ENCODE measurements at places on chromosomes 3 and 15.
A peak's percentile ranks its signal among the peaks of the same experiment; 100 is the strongest.

DNA sequence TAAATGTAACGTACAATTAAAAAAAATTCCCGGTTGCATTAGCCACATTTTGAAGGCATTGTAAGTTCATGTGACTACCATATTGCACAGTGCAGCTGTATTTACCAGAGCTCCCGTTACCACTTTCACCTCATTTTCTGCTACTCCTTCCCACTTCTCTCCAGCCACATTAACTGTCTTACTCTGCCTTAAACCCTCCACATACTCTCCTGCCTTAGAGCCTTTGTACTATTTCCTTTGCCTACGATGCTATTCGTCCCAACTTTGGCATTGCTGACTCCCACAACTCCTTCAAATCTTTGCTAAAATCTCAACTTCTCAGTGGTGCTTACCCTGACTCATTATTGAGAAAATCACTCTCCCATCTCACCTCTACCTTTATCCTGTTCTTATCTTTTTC is 115.2 kb downstream of the CADM2 start:
- peak; percentile 7 for DNase-seq

DNA sequence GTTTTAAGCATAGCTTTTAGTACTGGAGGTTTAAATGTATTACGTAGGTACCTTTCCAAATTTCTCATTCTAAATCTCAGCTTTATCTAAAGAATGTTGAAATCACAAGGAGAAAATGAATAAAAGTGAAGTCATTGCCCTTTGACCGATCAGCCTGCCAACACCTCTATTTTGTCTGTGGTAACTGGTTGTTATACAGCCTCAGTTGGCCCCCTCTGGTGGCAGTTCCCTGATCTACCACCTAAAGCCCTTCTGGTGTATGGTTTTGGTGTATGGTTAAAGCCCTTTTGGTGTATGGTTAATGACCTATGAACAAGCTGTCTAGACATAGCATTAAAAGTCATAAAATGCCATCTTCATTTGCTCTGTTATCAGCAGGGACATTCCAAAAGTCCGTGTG is 378.2 kb upstream of the AZI2 start:
- no peak for DNase-seq

DNA sequence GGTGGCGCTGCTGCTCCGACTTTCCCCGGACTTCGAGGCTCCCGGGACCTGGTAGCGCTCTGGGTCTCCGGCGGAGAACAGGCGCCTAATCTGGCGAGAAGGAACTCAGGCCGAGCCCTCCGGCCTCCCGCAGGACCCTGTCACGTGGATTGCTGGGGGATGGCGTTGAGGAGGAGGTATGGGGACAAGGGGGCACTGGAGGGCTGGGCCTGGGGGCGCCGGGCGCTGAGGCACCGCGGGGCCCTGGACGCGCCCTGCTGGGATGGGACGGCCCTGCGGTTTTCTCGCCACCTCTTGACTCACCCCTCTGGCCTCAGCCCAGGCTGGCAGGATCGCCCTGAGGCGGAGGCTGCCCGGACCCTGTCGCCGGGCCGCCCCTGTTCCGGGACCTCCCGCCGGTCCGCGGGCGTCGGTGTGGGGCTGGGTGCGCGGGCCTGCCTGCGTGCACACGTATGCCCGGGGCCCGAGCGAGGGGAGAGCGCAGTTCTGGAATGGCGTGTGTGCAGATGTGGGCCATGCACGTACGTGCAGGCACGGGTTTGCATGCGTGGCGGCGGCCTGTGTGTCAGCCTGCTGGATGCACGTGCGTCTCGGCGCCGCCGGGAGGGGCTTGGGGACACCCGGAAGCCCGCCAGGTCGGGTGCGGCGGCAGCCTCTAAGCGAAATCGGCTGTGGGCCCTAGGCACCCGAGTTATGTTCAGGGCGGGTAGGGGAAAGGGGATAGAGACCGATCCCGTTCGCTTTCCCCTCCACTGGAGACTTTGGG is 752 bp downstream of the C15orf39 start:
- no peak for DNase-seq

DNA sequence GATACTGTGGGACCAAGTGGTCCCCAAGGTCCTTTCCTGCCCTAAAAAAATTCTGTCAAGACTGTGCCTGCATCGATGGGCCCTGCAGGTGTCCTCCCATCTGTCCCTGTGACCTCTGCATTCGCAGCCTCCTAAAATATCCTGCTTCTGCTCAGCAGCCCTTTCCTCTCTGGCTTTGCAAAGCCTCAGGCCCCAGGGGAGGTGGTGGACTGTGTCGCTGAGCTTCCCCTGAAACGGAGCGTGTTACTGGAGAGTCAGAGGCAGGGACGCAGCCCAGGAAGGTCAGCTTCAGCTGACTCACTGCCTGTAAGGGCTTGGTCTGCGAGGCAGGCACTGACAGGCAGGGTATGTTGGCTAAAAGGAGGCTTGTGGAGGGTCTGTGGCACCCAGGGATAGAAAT is 110.0 kb downstream of the RAB11A start:
- DNase-seq = no peak

DNA sequence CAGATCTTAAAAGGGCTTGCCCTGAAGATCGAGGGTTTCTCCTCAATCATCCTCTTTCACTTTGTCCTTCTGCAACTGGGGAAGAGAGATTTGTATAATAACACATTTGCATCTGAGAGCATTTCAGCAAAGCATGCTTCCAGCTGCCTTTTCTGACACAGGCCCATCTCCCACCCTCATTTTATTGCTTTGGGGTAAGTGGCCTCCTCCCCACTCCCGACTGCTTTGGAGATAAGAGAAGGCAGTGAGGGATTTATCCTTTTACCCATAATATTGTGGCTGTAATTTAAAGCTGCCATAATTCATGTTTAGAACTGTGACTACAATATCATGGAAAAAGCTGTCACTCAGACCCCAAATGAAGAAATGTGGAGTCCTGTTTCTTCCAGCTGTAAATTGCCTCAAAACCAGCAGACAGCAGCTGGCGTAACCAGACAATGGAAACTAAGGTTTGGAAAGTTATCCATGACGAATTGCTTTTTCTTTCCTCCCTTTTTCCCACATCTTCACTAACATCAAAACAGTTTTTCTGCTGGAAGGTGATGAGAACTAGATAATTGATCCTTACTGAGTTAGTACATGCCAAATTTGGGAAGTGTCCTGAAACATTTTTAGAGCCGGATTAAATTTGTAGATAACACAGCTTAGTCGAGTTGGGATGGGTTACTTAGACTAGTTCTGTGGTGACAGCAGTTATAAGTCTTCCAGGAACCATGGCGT is 104.2 kb upstream of the PFN2 start:
- no peak for DNase-seq

GRCh38 chr15:38267421-38268022 is 14.9 kb downstream of the SPRED1 start:
- DNase-seq = no peak

DNA sequence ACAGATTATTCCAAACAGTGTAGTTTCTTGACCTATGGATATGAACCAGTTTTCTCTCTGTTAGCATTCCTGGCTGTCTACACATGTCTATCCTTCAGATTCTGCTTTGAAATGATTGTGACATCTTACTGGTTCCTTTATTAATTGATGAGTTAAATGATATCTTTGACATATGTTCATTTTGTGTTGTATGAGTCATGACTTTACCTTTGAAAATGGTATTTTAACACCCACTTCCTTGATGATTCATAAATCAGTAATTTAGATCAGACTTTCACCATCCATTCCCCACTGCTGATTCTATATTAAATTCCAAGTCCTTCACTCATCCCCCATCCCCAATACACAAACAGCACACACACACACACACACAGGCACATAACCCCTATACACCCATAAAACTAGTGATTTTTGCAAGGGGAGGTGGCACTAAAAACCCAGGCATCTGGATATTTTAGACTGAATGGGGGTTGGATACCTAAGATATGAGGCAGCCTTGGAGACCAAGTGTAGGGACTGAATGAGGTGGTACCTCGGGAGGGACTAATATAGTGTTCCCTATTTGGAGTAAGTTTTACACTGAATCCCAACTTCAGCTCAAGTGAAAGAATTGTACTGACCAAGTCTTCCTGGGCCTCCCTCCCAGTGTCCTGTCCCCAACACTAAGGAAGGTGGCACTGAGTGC is 9.7 kb downstream of the CCK start:
- no peak for DNase-seq

DNA sequence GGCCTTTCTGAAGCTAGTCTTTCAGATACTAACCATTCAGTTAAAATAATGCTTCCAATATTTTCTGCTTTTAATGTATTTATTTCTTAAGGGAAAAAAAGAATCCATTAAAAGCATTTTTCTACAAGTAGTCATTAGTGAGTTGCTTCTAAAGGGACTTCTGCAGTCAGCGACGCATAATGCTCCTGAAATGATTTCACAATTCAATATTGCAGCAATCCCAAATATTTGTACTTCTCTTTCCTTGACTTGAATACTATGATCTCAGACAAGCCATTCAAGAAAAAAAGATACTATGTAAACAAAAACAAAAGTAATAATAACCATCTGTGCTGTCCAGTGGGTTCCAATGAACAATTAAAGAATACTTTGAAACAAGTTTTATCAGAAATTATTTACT is 681.0 kb downstream of the DIPK2A start:
- DNase-seq = no peak

DNA sequence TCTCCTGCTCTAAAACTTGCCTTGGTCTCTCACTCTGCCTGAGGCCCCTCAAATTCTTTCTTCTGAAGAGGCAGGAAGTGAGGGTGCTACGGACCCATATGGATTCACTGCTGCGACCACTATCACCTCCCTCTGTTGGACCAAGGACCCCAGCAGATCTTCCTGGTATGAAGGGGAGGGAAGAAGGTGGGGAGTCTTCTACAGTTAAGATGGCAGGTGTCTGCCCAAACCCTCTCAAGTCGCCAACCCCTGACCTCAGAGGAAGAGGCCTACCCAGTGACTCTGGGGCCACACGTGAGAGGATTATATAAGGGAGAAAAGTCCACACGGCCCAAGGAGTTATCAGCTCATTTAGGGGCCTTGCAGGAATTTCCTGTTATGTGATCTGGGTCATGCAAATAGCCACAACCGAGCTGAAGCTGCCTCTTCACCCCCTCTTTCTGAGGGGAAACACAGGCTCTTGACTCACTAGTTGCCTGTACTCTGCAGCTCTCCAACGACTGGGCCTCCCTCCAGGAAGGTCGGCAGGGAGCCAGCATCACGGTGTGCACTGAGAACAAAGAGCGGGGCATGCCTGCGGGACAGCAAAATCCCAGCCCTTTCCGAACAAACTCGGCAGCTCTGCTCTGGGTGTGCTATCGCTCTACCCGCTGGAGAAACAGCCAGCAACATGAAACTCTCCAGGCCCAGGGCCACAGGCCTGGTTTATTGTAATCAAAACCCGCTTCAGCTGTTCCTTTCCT is 116.0 kb downstream of the XXYLT1 start:
- peak; percentile 35 for DNase-seq

GRCh38 chr3:64438812-64439211 is 213.5 kb upstream of the PRICKLE2 start:
- DNase-seq = no peak

GRCh38 chr3:64344721-64345207 is 119.5 kb upstream of the PRICKLE2 start:
- DNase-seq = no peak

DNA sequence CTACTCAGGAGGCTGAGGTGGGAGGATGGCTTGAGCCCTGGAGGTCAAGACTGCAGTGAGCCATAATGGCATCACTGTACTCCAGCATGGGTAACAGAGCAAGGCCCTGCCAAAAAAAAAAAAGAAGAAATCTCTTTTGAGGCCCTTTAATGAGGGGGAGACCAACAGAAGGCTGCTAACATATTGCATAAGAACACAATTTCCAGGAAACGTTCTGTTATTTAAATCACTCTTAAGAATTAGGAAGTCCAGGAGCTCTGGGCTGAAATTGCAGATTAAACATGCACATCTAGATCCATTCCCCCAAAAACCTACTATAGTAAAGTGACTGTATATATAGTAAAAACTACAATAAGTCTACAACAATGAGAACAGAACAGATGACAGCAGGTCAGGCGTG is 16.1 kb upstream of the BLM start:
- DNase-seq = no peak

DNA sequence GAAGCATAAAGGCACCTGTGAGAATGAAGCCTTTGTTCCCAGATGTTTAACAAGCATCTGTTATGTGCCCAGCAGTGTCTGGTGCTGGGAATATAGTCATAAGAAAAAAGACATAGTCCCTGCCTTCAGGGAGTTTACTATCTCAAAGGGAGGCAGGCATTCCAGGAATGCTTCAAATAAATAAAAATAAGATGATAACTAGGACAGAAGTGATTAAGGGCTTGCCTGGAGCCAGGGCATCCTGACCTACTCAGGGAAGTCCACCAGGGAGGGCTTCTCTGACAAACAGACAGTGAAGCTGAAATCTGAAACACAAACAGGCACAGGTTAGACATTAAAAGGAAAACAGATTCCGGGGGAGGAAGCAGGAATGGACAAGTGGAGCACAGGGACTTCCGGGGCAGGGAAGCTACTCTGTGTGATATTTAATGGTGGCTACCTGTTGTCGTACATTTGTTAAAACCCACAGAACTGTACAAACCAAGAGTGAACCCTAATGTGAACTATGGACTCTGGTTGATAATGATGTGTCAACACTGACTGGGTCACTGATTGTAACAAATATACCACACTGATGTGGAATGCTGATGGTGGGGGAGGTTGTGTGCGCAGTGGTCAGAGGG is 53.3 kb downstream of the ITGB5 start:
- DNase-seq = no peak

Measured in NCI-H1436 treated with DMSO at 0.1 percent for 48 hours (cell line).